B cell (primary cell): ENCODE measurements at places on chromosomes 7 and 10.

- DNase-seq = no peak
These were observed 45.7 kb downstream of the DCLRE1A start for GRCh38 chr10:113808168-113808567.

DNA sequence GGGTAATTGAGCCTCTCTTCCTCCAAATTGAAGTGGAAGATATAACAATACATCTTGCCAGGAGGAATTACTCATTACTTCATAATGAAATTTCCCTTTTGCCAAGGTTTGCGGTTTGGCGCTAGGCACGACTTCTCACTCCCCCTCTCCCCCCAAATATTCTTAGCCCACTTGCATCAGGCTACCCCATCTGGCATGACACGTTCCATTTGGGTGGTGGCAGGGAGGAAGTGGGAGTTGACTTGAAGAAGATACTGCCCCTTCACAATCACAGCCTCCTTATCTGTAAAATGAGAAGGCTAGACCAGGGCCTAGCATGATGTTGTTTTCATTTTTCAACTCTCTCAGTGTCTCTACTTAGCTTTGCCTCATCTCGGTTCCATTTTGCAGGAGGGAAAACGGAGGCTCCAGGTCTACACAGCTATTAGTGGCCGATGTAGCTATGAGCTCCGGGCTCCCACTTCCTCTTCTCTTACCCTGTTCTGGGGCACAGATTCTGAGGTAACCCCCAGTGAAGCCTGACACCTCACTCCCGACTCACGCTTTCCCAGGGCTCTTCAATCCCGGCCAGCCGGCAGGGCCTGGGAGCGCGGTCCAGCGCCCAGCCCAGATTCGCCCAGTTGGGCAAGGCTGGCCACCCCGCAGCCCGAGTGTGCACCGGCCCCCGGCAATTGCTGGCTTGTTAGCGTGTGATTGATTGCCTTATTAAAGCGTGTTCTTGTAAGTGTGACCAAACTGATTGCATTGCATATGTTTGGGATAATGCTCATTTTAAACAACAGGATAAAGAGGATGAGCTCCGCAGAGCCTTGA lies 6.5 kb downstream of the EVX1 start:
- DNase-seq = peak; percentile 45

DNA sequence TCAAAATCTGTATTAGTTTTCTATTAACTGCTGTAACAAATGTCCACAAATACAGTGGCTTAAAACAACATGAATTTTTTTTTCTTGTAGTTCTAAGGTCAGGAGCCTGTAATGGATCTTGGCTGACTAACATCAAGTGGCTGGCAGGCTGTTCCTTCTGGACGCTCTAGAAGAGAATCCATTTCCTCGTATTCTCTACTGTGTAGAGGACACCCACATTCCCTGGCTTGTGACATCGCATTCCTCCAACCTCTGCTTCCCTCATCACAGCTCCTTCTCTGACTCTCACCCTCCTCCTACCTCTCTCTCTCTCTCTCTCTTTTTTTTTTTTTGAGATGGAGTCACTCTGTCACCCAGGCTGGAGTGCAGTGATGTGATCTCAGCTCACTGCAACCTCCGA lies 4.8 kb upstream of the CALHM1 start:
- no peak for DNase-seq

DNA sequence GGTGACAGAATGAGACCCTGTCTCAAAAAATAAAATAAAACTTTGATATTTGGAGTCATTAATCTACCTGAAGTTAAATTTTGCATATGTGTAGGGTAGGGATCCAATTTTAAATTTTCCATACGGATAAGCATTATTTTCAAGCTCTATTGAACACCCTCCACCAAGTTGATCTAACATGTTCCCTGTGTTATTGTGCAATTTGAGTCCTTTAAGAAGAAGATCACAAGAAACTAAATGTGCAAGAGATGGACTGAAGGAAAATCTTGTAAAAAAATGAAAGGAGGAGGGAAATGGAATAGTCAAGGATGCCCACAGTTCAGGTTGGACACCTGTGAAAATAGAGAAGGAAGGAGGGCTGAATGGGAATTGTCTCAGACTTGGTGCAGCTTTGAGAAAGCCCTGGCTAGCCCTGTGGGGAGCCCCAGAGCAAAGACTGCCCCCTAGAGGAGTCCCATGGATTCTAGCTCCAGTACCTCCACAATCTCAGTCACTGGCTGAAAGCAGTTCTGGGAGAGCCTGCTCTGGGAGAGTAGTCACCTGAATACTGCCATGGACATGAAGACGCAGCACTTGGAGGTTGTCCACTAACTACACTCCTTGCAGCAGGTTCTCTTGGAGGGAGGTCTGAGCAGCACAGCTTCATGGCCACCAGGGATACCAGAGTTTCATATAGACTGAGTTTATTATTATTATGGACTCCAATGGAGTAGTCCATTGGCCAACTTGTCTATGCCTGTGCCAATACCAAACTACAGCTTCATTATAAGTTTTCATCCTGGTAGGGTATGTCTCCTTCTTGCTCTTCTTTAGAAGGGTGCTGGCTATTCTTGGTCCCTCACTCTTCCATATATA lies 5.7 kb upstream of the TIAL1 start:
- DNase-seq = no peak
